ENCODE measurements at places on chromosomes 6 and 20. TPM values are rescaled to one million over a fixed set of nuclear protein-coding genes. Genes with fewer than 3 reads are reported as not detected.

The SPAG4 gene
- total RNA-seq, result 5.1 TPM

The TRIM10 gene
- 1.9 TPM for total RNA-seq

The PPP1R14C gene
- total RNA-seq, result not detected

The RIMS4 gene
- total RNA-seq, result not detected

The HLA-DOB gene
- 0.20 TPM for total RNA-seq

The CGA gene
- not detected for total RNA-seq

The PLA2G7 gene
- total RNA-seq, result 0.92 TPM

The CABLES2 gene
- 2.9 TPM for total RNA-seq

Data from right lobe of liver (tissue), 6 donors.